ENCODE measurements at places on chromosomes 1 and 21.

GRCh38 chr1:68459796-68460195 is 10.0 kb upstream of the RPE65 start:
- DNase-seq: no peak

- DNase-seq: no peak
Observed at GRCh38 chr1:24919791-24920532, 10.1 kb downstream of the RUNX3 start.

DNA sequence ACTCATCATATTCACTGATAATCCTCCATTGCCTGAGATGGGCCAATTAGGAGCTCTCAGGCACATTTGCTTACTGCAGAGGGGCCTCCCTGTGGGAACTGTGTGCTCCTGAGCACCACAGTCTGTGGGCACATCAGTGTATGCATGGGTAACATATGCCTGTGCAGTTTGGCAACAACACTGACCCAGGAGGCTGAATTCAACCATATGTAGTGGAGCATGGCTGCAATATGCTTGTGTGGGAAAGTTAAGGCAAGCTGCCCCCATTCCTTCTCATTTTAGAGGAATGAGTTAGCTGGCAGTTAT is 11.8 kb upstream of the FMOD start:
- DNase-seq: no peak

DNA sequence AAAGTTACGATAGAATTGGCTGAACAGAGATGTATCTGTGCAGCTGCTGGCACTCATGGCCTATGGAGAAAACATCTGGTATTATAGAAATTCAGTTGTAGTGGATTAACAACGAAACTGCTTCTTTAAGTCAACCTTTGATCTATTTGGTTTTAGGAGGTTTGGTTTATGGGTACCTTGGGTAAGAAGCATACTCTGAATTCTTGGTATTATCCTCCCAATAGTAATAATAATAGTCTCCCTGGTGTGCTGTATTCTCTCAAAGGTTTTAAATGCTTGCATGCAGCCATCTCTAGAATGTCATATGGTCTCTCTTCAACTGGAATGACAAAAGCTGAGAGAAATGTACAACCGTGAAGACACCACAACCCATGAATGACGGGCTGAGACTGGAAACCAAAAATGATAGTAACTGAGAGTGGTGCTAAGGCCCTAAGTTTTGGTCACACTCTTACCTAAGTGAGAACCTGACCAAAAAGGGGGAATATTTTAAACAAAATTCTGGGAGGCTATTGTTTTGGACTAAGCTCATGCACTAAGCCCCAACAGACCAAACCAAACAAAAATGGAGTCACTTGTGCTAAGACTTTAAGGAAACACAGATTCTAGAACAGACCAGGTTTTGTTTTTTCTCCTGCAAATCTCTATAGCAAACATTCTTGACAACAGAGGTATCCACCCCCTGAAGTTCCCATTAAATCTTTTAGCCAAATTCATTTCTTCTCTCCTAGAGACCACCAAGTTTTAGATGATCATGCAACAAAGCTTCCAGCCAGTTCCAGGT is 17.6 kb upstream of the TMEM61 start:
- no peak for DNase-seq

DNA sequence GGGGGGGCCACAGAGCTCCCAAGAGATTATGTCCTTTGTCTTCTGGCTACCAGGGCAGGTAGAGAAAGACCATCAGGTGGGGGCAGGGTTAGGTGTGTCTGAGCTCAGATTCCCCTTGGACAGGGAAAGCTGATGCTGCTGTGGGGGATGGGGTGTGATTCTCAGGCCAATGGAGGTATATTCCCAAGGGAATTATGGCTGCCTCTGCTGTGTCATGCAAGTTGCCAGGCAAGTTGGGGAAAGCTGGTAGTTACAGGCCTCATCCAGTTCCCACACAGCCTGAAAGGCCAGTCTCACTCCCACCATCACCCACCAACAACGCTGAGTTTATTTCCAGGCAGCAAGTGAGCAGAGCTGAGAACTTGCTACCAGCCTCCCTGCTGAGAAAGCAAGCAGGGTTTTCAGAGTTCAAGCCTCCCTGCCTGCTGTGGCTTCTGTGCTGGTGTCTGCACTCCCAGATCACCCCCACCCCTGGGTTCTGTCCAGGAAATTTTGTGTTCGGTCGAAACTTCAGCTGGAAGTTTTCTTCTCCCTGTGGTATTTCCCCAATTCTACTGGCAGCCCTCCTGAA is 21.3 kb downstream of the IFI16 start:
- DNase-seq: no peak

GRCh38 chr1:165734906-165735305 is 33.8 kb downstream of the TMCO1 start:
- no peak for DNase-seq

DNA sequence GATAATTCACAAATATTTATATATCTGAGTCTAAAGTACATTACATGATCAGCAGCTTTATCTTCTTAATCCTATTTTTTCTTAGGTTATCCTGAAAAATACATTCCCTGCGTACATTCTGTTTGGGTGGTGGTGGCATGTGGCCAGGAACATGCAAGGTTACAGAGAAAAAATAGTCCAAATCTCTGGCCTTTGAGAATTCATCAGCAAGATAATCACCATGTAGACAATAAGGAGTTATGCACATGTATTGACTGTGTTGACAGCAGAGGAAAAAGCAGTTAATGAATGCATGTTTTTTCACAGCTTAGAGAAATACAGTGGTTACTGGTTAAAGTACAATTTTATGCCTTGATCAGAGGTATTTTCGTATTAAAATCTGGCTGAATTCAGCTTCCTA is 49.0 kb downstream of the ABCA4 start:
- DNase-seq: no peak

- no peak for DNase-seq
Observed at GRCh38 chr1:4512636-4513035, 141.8 kb upstream of the AJAP1 start.

- DNase-seq: no peak
Observed at GRCh38 chr1:177973585-177973984, 3.7 kb upstream of the SEC16B start.

DNA sequence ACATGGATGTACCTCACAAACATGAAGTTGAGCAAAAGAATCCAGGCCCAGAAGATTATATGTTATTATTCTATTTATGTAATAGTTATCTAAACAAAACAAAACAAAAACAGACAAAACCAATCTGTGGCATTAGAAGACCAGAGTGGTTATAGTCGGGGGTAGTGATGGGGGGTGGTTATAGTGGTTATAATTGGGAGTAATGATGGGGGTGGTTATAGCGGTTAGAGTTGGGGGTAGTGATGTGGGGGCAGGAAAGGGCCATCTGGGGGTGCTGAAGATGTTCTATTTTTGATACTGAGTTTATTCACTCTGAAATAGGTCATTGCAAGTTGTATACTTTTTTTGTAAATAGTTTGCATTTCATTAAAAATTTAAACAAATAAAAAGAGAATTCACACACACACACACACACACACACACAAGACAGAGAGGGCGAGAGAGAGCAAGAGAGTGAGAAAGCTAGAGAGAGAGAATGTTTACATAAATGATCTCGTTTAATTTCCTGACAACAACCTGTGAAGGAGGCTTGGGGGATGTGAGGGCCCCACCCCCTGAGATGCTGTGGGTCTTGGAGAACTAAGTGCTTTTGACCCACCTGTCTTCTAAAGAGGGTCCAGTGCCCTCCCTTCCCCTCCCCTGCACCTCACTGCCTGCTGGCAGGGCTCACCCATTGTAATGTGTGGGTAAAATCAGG is 37.4 kb downstream of the RHOU start:
- DNase-seq: no peak

DNA sequence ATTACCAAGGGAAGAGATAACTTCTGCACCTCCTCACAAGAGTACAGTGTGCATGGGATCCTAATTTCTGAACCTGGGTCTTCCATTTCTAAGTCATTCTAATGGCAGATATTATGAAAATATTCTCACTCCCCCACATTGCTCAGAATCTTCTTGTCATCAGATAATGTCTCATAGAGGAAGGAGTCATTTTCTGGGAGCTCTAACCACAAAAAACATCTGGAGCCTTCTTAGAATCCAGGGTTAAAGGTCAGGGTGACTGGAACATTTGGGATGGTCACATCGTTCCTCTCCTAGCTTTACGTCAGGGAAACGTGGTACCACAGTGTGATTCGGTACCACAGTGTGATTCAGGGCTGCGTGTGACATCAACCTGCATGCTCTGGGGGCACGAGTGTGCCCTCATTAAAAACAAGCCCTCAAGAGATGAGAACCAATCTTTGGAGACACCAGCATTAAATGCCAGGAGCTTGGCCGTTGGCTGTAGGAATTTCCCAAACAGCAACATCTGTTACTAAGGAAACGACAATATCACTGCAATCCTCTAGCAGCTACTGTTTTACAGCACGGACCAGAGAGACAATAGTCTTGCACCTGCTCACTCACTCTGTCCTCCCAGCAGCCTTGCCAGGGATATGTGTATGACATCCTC is 179.1 kb downstream of the PSMG1 start:
- no peak for DNase-seq

GRCh38 chr1:5225707-5226704 is 571.6 kb downstream of the AJAP1 start:
- DNase-seq: no peak

DNA sequence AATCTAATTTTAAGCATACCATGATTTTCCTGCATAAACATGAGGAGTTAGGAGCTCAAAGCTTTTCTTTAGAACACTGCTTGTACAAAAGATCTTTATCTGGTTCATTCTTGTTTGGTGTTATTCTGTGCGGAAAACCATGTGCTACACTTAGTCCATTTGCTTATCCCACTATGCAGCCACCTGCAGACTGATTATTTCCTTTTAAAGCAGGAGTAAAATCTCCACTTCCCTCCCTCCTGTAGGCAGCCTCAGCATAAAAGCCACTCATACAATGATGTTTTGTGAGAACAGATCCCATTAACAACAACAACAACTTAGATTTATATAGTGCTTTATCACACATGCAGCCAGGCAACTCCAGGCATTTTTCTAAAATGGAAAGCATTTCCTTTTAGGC is 355.3 kb upstream of the NEGR1 start:
- DNase-seq: no peak

DNA sequence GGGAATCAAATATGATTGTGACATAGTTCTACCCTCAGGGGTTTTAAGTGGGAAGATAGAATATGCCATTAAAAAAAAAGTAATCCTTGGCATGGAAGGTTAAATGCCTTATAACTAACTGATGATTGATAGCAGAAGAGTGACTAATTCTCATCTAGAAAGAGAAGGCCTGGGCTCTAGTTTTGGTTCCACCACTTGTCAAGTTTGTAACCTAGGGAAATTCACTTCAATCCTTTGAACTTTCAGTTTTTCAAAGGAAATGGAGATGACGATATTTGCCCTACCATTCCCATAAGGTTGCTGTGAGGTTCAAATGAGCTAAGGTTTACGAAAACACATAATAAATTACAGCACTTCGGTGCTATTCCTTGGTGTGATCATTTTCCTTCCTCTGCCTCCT is 88.5 kb downstream of the GPR88 start:
- no peak for DNase-seq

Measured in CD4-positive, alpha-beta T cell treated with Interleukin-6 at 100 ng/mL for 8 hours (primary cell).